ENCODE measurements at places on chromosomes 13 and 19. TPM values are rescaled to one million over a fixed set of nuclear protein-coding genes. Genes with fewer than 3 reads are reported as not detected.

DNA sequence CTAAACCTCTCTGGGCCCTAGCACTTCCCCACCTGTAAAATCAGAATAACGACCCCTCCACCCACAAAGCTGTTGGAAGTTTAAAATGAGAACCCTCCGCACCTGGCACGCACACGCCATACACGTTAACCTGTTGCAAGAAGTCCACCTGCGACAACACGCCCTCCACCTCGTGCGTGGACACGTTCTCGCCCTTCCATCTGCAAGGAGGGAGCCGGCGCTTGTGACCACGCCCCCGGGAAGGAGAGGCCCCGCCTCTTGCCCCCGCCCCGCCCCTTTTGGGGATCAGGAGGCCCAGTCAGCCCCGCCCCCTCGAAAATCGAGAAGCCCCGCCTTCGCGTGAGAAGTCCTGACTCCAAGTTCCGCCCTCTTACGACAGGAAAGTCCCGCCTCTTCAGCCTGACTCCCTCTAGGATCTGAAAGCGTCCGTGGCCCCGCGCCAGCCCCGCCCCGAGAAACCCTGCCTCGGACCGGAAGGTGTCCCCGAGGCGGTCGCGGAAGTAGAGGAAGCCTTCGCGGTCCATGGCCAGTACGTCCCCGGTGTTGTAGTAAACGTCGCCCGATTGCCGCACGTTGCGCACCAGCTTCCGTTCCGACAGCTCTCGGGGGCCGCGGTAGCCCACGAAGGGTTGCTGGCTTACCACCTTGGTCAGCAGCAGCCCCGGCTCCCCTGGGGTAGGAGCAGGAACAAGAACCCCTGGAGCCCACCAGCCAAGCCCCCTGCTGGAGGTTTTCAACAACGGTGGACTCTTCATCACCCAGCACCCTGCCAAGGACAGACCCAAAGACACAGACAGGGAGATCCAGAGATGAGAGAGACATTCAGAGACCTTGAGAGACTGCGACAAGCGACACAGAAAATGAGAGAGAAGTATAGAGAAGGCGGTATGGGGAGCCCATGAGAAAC lies 12.5 kb downstream of the SLC27A5 start:
- DNase-seq: peak; percentile 86

DNA sequence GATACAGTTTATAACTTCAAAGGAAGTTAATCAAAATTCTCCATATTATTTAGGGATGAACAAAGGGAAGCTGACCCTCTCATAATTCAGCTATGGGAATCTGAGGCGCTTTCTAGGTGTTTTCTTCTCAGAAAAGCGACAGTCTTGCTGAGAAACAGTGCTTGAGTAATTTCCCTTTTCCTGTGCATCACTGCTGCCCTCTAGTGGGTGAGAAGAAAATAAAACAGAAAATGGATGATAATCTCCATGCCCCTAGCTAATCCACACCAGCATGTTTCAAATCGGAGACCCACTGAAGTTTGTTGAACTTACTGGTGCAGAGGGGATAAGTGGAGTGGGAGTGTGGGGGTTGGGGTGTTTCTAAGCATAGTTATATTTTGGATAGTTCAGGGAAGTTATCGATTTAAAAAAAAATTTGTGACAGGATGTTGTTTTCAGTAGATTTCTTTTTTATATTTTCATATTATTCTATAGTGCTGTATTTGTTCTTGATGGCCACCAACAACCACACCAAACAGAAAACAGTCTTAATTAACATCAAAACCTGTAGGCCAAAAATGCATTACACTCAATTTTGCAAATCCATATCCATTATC lies 21.4 kb downstream of the LCP1 start:
- peak; percentile 27 for DNase-seq

The ZIM2 gene
- total RNA-seq: not detected

GRCh38 chr13:21336609-21337349 lies 122.3 kb downstream of the ZDHHC20 start:
- no peak for DNase-seq

DNA sequence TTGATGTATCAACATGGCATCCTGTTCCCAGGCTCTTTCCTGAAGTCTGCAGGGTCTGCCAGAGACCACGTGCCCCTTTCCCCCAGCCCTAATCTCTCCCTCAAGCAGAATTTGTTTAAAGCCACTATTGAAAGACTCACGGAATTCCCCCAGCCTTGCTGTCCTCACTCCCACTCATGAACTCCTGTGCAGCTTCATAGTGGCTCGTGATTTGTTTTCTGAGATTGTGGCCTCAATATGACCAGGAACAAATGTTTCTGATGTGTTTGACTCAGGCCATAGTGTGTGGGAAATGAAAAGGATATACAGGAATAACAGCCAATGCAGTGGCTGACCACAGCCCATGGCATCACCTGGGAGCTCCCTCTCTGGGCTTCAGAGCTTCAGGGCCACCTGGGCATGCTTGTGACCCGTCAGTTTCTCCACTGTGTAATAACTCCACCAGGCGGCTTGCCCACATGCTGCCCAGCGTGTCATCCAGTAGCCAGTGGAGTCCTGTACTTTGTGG lies 8.1 kb upstream of the SERPINE3 start:
- no peak for DNase-seq

GRCh38 chr13:91361755-91362271 lies 14.3 kb downstream of the MIR17HG start:
- DNase-seq: no peak

DNA sequence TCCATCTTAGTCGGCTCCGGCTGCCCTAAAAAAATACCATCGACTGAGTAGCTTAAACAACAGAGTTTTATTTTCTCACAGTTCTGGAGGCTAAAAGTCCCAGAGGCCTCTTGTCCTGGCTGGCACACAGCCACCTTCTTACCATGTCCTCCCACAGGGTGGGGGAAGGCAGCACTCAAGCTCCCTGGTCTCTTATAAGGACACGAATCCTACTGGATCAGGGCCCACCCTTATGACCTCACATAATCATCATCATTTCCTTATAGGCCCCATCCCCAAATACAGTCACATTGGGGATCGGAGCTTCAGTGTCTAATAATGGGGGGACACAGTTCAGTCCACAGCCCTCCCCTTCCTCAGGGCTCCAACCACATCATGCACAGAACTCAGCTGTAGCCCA lies 2.6 kb upstream of the TUBA3C start:
- no peak for DNase-seq

DNA sequence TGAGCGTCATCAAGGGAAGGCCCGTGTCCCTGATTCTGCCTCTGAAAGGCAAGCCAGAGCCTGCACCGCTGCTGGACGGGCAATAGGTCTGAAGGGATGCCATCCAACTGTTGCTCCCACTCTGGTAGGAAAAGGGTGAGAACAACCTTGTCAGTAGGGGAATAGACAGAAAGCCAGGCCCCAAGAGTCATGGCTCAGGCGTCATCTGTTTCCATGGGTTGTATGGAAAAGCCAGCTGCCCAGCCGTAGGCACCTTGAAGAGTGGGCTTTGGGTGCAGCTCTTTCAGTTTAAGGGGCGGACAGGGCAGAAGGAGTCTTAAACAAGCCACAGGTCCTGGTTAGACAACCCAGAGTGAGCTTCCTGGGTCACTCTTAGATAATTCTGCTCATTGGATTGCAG lies 66.5 kb downstream of the RNF6 start:
- DNase-seq: no peak

The ITGBL1 gene
- total RNA-seq: 43.0 TPM

DNA sequence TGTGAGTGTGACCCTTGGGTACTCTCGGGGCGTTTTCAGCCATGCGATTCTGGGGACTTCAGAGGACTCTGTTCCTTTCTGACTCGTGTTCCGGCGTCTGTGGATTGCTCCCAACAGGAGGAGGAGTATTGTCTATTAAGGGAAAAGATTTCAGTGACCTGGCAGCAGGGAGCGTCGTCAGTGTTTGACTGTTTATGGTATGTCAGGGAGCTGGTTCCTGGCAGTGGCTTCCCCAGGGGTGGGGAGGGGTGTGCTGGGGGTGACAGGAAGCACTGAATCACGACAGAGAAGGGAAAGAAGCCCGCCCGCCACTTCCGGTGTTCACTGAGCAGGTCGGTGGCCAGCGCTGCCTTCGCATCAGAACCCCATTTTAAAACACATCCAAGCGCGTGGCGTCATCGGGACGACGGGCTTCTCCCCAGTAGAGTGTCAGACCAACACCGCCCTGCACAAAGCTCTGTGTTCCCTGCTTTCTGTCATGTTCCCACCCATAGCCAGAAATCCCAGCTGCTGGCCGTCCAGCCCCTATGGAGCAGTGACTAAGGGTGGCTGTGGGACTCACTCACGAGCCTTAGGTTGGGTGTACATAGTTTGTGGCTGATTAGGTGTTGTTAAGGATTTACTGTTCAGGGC lies 33.8 kb downstream of the COL4A2 start:
- DNase-seq: no peak

GRCh38 chr19:33905937-33906577 lies 109.4 kb downstream of the KCTD15 start:
- no peak for DNase-seq

The ATP12A gene
- total RNA-seq: not detected

GRCh38 chr13:59247171-59247570 lies 916.6 kb downstream of the DIAPH3 start:
- no peak for DNase-seq

The C1QTNF9B gene
- total RNA-seq: not detected

The C1QTNF9 gene
- not detected for total RNA-seq

The CGB1 gene
- total RNA-seq: not detected

GRCh38 chr19:13134626-13135025 lies 15.5 kb downstream of the STX10 start:
- DNase-seq: no peak

- DNase-seq: no peak
Measured at GRCh38 chr13:112696869-112697465, 7.1 kb downstream of the ATP11A start.

The EPSTI1 gene
- total RNA-seq: 2.8 TPM

DNA sequence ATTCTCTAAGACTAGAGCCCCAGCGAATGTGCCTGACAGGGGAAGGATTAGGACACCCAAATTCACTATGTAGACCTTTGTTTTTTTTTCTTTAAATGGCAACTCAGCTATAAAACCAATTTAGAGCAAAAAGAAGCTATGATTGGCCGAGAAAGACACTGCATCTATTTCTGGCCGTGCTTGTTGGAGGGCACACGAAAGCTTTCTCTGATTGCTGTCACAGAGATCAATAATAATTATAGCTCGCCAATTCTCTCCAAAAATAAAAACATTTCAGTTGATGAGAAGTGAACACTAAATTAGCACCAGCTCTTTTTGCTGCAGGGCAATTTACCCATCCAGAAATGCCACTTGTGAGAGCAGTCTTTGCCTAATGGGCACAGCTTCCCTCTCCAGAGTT lies 31.2 kb downstream of the CBY2 start:
- no peak for DNase-seq

DNA sequence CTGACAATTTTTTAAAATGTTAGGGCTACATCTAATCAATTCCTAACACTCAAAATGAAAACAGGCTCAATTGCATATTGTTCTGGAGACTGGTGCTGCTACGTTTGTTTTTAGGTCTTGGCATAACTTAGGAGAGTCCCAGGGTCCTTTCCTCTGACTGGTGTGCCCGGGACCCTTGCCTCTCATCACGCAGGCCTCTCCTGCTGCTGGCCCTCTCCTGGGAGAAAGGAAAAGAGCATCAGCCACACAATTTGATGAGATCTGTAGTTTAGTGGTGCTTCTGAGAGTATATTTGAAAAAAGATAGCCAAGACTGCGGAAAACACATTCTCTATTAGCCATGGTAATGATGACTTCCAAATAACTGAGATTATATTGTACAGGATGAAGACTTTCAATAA lies 380.0 kb downstream of the KLF12 start:
- DNase-seq: no peak

DNA sequence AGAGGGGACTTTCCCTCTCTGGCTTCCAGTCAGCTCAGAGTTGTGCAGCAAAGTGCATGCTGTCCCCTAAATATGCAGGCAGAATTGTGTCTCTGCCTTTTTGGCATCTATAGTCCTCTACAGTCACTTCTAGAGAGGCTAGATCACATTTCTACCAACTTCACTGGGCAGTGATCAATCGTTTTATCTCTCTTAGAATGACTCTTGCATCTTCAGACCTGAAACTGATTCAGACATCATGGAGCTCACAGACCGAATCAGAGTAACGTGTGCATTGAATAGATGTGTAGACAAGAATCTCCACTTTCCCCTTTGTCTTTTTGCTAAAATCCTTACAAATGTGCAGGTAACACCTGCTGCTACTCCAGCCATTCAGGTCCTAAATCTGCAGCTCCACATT lies 6.2 kb downstream of the ZNF253 start:
- DNase-seq: no peak

The SERPINE3 gene
- not detected for total RNA-seq

DNA sequence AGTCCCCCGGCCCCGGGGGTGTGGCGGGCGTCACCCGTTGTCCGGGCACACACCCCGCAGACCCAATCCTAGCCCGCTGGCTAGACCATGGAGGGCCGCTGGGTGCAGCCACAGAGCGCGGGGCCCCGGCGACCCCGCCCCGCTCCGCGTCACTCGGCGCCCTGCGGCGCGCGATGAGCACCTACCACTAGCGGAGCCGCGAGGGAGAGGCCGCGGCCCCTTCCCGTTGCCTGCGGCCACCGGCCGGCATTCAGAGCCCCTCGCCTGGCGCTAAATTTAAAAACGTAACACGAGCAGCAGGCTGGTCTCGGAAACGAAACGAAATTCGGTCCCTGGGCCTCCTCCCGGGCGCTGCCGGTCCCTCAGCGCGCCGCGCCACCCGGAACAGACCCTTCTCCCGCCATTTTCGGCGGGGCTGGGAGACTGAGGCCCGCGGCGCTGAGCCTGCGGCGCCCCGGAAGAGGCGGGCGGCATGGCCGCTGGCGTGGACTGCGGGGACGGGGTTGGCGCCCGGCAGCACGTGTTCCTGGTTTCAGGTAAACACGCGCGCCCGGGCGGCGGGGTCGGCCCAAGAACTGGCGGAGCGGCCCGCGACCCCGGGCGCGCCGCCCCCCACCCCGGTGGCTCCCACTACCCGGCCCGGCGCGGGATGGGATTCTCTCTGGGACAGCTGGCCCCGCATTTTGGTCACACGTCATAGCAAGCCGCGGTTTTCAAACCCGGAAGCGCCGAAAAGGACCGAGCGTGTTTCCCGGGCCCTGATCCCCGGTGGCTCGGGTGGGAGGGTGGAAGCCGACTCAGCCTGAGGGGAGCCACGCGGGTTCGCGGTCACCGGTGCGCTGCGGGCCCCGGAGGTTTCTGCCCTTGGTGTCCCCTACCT lies at the start of gene RNASEH2B:
Gene RNASEH2B (plus strand): TSS at position 187 of the 880 bp plus-strand sequence. CDS start 286 bp downstream, at position 473.
- no peak for DNase-seq

DNA sequence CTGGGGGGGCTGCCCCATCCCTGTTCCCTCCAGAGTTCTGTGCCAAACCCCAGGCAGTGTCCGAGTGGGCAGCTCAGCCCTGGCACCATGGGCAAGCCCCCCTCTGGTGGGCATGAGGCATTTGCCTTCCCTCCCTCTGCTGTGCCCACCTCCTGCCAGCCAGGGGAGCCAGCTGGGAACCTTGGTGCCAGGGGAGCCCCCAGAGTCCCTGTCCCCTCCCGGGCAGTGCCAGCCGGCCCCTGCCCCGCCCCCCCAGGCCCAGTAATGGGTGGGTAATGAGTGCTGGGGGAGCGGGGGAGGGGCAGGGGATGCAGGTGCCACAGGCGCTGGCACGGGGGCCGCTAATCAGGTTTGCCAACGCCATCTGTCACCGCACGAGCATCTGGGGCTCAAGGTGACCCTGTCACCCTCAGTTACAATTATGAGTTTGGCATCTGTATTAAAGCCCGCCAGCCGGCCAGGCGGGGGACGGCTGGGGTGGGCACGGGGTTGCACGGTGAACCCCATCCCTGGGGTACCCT lies 5.9 kb downstream of the DAND5 start:
- DNase-seq: no peak
